ENCODE measurements at places on chromosomes 5 and 9.

GRCh38 chr5:53434541-53434940 is 45.9 kb upstream of the FST start:
- no peak for DNase-seq

GRCh38 chr5:136040746-136041415 is 12.1 kb downstream of the TGFBI start:
- DNase-seq, result peak; percentile 85

- DNase-seq, result no peak
Observed at GRCh38 chr9:37559125-37559524, 17.1 kb downstream of the FBXO10 start.

GRCh38 chr5:96752341-96753016 is 55.3 kb downstream of the ERAP1 start:
- DNase-seq, result peak; percentile 58

DNA sequence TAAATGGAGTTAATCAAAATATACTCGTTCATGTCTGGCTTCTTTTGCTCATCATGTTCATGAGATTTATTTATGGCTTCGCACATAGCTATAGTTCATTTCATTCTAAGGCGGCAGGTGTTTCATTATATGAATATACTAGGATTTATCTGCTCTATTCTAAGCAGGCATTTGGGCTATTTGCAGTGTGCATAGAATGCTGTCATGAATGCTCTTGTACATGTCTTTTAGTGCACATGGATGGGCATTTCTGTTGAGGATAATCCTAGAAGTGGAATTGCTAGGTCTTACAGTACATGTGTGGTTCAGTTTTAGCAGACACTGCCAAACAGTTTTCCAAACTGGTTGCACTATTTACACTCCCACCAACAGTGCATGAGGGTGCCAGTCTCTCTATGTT is 285.3 kb upstream of the ADRA1B start:
- no peak for DNase-seq

- DNase-seq, result no peak
Observed at GRCh38 chr9:20065796-20066700, 277.2 kb upstream of the SLC24A2 start.

DNA sequence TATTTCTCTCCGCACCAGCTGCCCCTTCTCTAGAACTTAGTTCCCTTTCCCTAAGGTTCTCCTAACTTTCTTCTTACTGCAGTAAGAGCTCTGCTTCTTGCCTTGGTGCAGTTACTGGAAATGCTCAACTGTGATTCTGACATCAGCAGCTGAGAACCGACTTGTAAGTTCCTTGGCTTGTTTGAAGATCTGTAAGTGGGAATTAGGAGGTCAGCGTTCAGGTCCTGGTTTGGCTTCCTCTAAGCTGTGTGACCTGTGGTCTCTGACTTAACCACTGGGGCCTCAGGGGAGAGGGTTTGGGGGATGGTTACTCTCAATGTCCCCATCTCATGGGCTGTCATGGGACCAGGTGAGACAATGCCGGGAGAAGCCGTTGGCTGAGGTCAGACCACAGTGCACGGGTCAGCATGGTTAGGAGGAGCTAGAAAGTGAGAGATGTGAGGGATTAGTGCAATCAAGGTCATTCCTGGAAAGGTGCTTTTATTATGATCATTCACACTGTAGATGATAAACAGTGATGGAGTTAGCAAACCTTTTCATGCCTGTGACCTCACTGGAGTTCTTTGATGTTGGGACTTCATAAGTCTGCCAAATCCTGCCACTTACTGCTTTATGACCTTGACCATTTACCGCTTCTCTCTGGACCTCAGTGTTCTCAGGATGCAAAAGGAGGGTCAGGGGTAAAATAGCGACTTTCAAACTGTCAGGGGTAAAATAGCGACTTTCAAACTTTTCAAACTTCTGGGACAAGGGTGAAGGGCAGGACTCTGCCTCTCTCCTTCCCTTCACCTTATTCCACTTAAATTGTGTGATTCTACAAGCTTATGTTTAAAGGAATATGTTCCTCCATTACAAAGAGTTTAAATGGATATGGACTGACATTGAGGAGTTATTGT is 7.3 kb downstream of the PAPPA start:
- no peak for DNase-seq

DNA sequence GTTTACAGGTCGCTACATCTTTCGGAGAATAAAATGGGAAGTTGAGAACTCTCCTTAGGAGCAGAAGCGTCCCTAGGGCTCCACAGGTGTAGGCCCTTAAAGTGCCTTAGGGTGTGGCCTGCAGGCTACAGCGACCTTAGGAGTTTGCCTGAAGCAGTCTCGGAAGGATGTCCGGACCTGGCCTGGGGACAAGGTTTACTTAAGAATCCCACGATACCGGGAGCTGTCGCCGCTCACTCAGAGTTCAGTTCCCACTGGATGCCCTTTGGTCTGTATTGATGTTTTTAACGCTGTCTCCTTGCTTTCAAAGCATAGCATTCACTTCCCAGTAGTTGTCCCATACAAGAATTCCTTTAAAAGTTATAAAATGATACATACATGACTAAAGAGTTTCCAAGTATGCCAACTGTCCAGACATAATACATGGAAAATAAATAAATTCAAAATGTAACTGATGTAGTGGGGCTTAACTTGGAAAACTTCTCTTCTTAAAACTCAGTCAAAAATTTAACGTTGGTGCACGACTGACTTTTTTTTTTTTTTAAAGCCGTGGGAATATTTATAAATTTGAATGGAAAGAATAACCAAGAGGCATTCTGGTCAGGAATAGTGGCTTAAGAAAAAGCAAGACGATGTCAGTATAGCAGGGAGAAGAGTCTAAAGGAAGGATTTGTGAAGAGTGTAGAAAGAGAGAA is 848 bp downstream of the RAD50 start:
- peak; percentile 76 for DNase-seq

GRCh38 chr9:995781-996180 is 19.3 kb downstream of the DMRT3 start:
- peak; percentile 48 for DNase-seq

DNA sequence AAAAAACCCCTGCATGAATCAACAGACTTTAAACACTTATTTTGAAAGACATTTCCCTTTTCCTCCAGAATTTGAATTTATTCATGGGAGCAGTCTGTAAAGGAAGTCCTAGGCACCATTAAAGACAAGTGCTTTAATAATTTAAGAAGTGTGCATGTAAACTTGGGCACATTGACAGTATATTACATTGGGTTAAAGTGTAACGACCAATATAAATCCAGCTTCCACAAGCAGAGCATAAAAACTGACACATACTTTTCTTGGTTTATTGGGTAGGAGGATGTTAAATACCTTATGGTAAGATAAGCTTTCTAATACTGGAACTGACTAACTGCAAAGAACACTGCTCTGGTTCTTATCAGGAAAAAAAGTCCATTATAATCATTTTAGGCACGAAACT is 1.2 kb upstream of the ENTREP1 start:
- no peak for DNase-seq

GRCh38 chr5:61137835-61138234 is 24.4 kb downstream of the SMIM15 start:
- DNase-seq, result no peak

- DNase-seq, result no peak
Observed at GRCh38 chr5:77073667-77074066, 13.4 kb downstream of the ZBED3 start.

DNA sequence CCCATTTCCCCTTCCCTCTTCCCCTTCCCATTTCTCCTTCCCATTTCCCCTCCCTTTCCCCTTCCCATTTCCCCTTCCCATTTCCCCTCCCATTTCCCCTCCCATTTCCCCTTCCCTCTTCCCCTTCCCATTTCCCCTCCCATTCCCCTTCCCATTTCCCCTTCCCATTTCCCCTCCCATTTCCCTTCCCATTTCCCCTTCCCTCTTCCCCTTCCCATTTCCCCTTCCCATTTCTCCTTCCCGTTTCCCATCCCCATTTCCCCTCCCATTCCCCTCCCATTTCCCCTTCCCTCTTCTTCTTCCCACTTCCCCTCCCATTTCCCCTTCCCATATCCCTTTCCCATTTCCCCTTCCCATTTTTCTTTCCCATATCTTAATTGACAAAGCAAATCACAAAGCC is 109.0 kb downstream of the OLFM1 start:
- DNase-seq, result no peak

GRCh38 chr5:53814819-53815218 is 254.4 kb downstream of the NDUFS4 start:
- DNase-seq, result no peak

- no peak for DNase-seq
Observed at GRCh38 chr9:79279356-79279755, 292.4 kb upstream of the TLE4 start.

DNA sequence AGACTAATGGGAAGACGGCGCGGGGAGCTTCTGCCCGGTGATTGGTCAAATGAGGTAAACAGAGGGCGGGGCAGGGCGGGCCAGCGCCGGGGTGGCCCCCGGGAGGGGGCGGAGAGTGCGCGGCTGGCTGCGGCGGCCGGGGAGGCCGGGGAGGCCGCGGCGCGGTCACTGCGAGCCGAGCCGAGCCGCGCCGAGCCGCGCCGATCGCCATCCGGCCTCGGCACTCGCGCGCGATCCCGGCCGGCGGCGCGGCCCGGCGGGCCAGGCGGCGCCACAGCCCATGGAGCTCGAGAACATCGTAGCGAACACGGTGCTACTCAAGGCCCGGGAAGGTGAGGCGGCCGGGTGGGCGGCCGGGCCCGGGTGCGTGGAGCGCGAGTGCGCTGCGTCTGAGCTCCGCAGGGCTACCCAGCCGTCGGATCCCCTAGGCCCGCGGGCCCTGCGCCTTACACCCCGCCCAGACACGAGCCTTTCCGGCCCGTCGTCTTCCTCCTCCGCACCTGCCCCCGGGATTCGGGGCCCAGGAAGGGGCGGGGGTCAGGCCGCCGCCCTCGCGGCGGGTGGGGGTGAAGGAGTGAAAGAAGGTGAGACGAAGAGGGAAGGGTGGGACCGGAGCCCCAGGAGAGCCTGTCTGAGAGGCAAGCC is at the start of gene GRK6:
TSS of gene GRK6 (plus strand) at position 111 of the 645 bp plus-strand sequence. CDS start at position 281, 170 bp downstream.
- peak; percentile 57 for DNase-seq

GRCh38 chr5:109028608-109029299 is 281.1 kb downstream of the FER start:
- DNase-seq, result no peak
